Activated CD4-positive, alpha-beta memory T cell treated with anti-CD3 and anti-CD28 coated beads, Interleukin-2, amount 10 ng/mL, durations not matched to agents 7 days and 5 days (primary cell): ENCODE measurements at places on chromosomes 1 and 21. TPM values are rescaled to one million over a fixed set of nuclear protein-coding genes. Genes with fewer than 3 reads are reported as not detected.

- no peaks in the 10 kb centered on the region for H3K4me1 ChIP-seq
- no peak for DNase-seq
- H3K27ac ChIP-seq, result no peak overlapping the region
- H3K36me3 ChIP-seq, result no peaks in the 10 kb centered on the region
- no peaks in the 10 kb centered on the region for H3K27me3 ChIP-seq
Measured at GRCh38 chr1:30418061-30418938, 305.1 kb downstream of the MATN1 start.

- no peak overlapping the region for H3K27ac ChIP-seq
- H3K36me3 ChIP-seq, result no peaks in the 10 kb centered on the region
- no peak for DNase-seq
- no peaks in the 10 kb centered on the region for H3K27me3 ChIP-seq
- peaks cover 4% of the 10 kb centered on the region for H3K4me1 ChIP-seq
Measured at GRCh38 chr1:198574325-198574724, 33.8 kb upstream of the ATP6V1G3 start.

DNA sequence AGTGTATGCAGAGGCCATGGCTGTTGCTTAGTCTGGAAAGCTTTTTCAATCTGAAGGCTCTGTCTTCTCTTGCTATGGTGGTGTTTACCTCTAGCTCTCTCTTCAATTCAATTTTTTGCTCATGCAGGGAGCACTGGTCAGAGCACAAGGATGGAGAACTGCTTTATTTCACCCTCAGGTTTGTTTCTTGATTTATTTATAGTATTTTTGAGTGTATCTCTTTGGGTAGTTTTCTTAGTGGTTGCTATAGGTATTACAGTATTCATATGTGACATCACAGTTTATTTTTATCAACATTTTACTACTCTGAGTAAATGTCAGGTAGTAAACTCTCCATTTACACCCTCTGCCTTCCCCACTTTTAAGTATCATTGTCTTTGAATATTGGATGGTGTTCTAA lies 147.9 kb downstream of the RASAL2 start:
- H3K36me3 ChIP-seq, result no peaks in the 10 kb centered on the region
- H3K4me3 ChIP-seq, result no peak overlapping the region
- no peaks in the 10 kb centered on the region for H3K27me3 ChIP-seq
- no peaks in the 10 kb centered on the region for H3K4me1 ChIP-seq

GRCh38 chr21:16829532-16829931 lies 683.3 kb upstream of the CXADR start:
- no peaks in the 10 kb centered on the region for H3K4me1 ChIP-seq
- H3K27me3 ChIP-seq, result no peaks in the 10 kb centered on the region
- no peaks in the 10 kb centered on the region for H3K36me3 ChIP-seq
- no peak overlapping the region for H3K27ac ChIP-seq

GRCh38 chr1:147851149-147851548 lies 51.4 kb upstream of the GJA8 start:
- no peak overlapping the region for H3K27ac ChIP-seq
- H3K36me3 ChIP-seq, result no peaks in the 10 kb centered on the region
- peaks cover 1% of the 10 kb centered on the region for H3K4me1 ChIP-seq
- no peak overlapping the region for H3K4me3 ChIP-seq
- no peak for DNase-seq
- peaks cover 7% of the 10 kb centered on the region for H3K27me3 ChIP-seq

DNA sequence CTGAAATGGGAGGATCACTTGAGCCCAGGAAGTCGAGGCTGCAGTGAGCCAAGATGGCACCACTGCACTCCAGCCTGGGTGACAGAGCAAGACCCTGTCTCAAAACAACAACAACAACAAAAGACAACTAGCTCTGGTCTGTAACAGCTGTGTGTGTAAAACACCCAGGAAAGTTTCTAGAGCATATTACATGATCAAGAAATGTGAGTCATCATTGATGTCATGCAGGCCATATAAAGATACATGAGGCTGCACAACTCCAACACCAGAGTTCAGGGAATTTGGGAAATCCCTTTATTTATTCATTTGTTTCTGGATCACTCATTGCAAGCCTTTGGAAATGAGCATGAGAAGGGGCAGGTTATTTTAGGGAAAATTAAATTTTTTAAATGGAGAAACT lies 50.3 kb upstream of the CTPS1 start:
- no peak overlapping the region for H3K27ac ChIP-seq
- H3K27me3 ChIP-seq, result peaks cover 13% of the 10 kb centered on the region
- H3K4me1 ChIP-seq, result no peaks in the 10 kb centered on the region
- DNase-seq, result no peak
- no peak overlapping the region for H3K4me3 ChIP-seq

DNA sequence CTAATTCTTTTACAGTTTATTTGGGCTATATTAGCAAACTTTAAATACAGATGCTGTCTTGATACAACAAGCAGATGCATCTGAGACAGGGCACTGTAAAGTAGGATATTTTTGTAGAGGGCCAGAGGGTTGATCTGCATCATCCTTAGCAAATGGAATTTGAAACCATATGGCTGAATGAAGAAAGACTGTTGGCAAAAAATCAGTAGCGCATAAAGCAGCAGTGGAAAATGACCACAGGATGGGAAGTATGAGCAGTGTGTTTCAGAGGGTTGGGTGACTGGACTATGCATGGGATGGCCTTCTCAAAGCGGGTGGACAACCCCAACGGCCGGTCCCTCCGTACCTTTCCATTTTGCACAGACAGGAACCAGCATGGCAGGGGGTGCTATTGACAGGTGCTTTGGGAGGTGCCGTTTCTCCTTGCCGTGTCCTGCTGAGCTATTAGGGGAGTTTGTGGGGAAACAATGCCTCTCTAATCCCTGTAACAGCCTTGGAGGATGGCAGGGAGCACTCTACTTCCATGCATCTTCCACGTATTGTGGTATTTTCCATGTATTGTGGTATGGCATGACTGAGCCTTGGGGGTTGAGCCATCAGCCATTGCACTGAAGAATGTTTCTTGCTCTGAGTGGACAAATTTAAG lies 5.9 kb downstream of the LRRC8B start:
- peaks cover 50% of the 10 kb centered on the region for H3K4me1 ChIP-seq
- H3K27me3 ChIP-seq, result no peaks in the 10 kb centered on the region
- no peak for DNase-seq
- H3K36me3 ChIP-seq, result peaks cover 40% of the 10 kb centered on the region
- H3K27ac ChIP-seq, result no peak overlapping the region

DNA sequence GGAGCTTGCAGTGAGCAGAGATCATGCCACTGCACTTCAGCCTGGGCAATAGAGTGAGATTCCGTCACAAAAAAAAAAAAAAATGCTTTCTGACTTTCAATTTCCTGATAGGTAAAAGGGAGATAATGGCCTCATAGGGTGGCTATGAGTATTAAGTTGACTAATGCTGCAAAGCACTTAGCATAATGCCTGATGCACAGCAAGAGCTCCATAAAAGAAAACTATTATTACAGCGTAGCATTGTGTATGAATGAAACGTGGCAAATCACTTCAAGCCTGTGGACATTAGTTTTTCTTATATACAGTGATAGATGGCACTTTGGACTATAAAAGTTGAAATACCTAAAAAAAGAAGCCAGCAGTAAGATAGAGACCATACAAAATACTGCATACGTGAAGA lies 16.8 kb downstream of the FNDC7 start:
- no peak overlapping the region for H3K4me3 ChIP-seq
- no peak for DNase-seq
- H3K27me3 ChIP-seq, result peaks cover 9% of the 10 kb centered on the region
- no peaks in the 10 kb centered on the region for H3K36me3 ChIP-seq
- no peak overlapping the region for H3K27ac ChIP-seq

GRCh38 chr1:107964336-107965109 lies 457 bp downstream of the VAV3 start:
- peak overlapping the region; percentile 86 for H3K4me3 ChIP-seq
- DNase-seq, result peak; percentile 18
- H3K4me1 ChIP-seq, result peaks cover 33% of the 10 kb centered on the region
- H3K27me3 ChIP-seq, result peaks cover 30% of the 10 kb centered on the region
- H3K27ac ChIP-seq, result peak overlapping the region; percentile 74

GRCh38 chr21:41879190-41879998 lies at the start of gene PRDM15:
Gene PRDM15 (minus strand): TSS chr21:41879344. CDS start chr21:41860363, 18,981 bp downstream.
- H3K4me1 ChIP-seq, result peaks cover 25% of the 10 kb centered on the region
- peak; percentile 83 for DNase-seq
- no peaks in the 10 kb centered on the region for H3K36me3 ChIP-seq

GRCh38 chr1:25912076-25912831 lies 6.0 kb upstream of the STMN1 start:
- no peak overlapping the region for H3K27ac ChIP-seq
- H3K4me3 ChIP-seq, result no peak overlapping the region
- peaks cover 19% of the 10 kb centered on the region for H3K27me3 ChIP-seq
- DNase-seq, result no peak
- H3K4me1 ChIP-seq, result peaks cover 5% of the 10 kb centered on the region
- H3K36me3 ChIP-seq, result no peaks in the 10 kb centered on the region

DNA sequence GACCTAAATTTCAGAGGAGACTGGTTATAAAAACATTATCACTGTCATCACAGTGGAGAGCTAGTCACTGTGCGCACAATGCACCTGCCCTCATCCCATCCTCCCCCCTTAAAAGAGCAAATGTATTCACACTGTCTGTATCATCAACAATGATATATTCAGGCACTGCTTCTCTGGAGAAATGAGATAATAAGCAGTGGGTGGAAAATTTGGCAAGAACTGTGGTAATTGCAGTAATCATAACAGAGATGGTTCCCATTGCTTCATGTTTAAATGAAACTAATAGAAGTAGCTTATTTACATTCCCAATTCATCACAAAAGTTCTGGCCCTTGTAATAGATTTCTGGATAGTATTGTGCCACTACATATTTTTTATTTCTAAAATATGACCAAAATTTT lies 867.4 kb upstream of the ADGRL2 start:
- no peak for DNase-seq
- H3K4me1 ChIP-seq, result no peaks in the 10 kb centered on the region
- no peak overlapping the region for H3K4me3 ChIP-seq
- H3K27ac ChIP-seq, result no peak overlapping the region
- H3K27me3 ChIP-seq, result no peaks in the 10 kb centered on the region
- no peaks in the 10 kb centered on the region for H3K36me3 ChIP-seq

GRCh38 chr1:27285274-27285660 lies 36.7 kb upstream of the TMEM222 start:
- H3K36me3 ChIP-seq, result peaks cover 10% of the 10 kb centered on the region
- no peak overlapping the region for H3K27ac ChIP-seq
- DNase-seq, result no peak
- no peaks in the 10 kb centered on the region for H3K4me1 ChIP-seq
- H3K4me3 ChIP-seq, result no peak overlapping the region

- peaks cover 43% of the 10 kb centered on the region for H3K4me1 ChIP-seq
- H3K27ac ChIP-seq, result peak overlapping the region; percentile 87
- H3K27me3 ChIP-seq, result no peaks in the 10 kb centered on the region
Measured at GRCh38 chr1:202143011-202143767, 1.3 kb downstream of the ARL8A start.

- H3K27ac ChIP-seq, result peak overlapping the region; percentile 94
- peaks cover 40% of the 10 kb centered on the region for H3K36me3 ChIP-seq
- H3K4me3 ChIP-seq, result peak overlapping the region; percentile 88
- DNase-seq, result no peak
- peaks cover 59% of the 10 kb centered on the region for H3K4me1 ChIP-seq
Measured at GRCh38 chr1:161164901-161165610, 1.2 kb upstream of the PPOX start.

DNA sequence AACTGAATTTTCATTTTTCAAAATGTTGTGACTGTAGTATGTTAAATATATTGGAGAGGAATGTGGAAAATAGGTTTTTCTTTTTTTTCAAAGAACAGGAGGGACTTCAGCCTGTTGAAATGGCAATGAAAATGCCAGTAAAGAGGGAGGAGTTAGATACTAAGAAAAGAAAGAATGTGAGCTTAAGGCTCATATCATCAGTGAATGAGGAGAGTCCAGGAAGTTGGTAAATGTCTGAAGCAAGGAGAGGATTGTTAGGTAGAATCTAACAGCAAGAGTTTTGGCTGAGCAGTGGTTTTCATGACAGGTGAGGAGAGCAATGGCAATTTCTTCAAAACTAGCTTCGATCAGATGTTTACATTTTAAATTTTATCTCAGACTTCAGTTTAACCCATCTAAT lies 43.0 kb downstream of the PLA2G4A start:
- H3K4me1 ChIP-seq, result no peaks in the 10 kb centered on the region
- H3K36me3 ChIP-seq, result no peaks in the 10 kb centered on the region
- H3K27me3 ChIP-seq, result no peaks in the 10 kb centered on the region
- DNase-seq, result no peak
- no peak overlapping the region for H3K4me3 ChIP-seq
- no peak overlapping the region for H3K27ac ChIP-seq

The GNG4 gene
- total RNA-seq, result 0.18 TPM

The PLPP3 gene
- total RNA-seq, result not detected

The DMBX1 gene
- 0.38 TPM for total RNA-seq

The TADA1 gene
- 17.9 TPM for total RNA-seq

The JUN gene
- total RNA-seq, result 32.3 TPM

The SLC6A17 gene
- not detected for total RNA-seq
